CD4-positive, alpha-beta T cell treated with Interleukin-10 for 1 hour (primary cell): ENCODE measurements at places on chromosomes 2 and 18.
A peak's percentile ranks its signal among the peaks of the same experiment; 100 is the strongest.

DNA sequence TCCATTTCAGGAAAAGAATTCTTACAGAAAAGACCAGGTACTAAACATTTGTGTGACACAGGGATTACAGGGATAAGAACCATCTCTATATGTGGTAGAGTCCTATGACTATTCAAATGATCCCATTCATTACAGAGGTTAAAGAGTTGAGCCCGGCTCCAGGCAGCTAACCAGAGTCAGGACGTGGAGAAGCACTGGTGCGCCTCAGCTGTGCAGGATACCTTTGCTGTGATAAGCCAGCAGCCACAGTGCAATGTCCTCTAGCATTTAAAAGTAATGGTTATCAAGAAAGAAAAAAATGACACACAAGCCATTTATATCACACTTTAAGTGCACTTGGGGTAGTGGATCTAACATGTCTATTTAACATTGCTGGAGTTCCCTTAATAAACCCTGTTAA is 17.3 kb downstream of the BUB1 start:
- DNase-seq = no peak

GRCh38 chr18:58113337-58113736 is 69.3 kb downstream of the NEDD4L start:
- no peak for DNase-seq

DNA sequence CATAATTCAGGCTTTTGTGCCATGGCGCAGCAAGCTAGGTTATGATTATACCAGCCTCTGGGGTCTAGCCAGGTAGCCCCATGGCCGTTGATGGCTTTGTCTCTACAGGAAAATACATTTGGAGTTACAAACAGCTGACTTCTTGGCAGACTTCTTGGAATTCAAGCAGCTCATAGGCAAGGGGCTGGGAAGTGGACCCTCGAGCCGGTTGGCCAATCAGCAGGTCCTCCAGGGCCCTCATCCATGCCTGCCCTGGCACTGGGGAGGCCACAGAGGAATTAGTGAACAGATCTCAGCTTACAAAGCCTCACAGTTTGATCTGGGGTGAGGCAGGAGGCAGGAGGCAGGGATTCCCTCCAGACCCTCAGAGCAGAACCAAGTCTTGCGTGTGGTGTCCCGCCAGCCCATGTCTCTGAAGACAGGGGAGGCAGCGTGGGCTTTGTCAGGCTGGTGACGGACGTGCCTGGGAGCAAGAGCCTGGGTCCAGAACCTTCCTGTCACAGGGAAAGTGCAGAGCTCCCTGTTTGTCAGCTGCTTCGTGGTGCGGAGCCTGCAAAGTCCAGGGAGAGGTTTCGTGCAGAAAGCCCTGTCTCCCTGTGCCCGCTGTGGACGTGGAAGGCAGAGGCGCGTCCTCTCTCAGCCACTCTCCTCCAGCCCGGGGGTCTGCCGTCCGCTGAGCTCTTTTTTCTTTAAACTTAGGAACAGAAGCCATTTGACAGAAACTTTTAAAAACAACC is 131.7 kb downstream of the KLHL29 start:
- DNase-seq = no peak

GRCh38 chr2:98702127-98702802 is 28.7 kb downstream of the MGAT4A start:
- no peak for DNase-seq

DNA sequence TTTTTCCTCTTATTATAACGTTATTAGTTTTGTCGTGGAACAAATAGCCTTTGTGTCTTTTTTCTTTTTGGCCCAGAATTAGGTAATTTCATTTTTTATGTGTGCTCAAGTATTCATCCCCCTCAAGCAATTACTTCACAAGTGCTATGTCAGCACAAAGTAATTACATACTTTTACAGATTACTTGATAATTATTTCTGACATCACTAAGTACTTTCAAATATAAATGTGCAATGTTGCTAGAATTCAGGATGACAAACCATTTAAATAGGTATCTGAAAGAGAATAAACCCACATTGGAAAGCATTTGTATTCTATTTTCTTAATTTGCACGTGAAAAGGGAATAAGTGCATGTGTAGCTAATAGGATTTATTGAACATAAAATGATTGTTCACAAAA is 238.2 kb downstream of the CDH7 start:
- no peak for DNase-seq

DNA sequence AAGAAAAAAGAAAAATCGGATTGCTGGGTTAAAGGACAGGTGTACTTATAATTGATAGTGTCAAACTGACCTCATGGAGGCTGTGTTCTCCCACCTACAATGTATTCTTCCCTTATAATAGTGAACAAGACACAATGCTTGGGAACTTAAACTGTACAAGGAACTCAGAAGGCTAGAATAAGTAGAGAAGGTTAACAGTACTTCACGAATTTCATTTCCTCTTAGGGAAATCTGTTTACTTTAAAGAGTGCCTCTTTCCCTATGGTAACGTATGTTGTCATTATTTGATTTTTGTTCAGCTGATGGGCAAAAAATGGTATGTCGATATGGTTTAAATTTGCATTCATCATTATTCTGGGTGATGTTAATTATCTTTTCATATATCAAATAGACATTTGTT is 9.2 kb upstream of the HK2 start:
- no peak for DNase-seq

DNA sequence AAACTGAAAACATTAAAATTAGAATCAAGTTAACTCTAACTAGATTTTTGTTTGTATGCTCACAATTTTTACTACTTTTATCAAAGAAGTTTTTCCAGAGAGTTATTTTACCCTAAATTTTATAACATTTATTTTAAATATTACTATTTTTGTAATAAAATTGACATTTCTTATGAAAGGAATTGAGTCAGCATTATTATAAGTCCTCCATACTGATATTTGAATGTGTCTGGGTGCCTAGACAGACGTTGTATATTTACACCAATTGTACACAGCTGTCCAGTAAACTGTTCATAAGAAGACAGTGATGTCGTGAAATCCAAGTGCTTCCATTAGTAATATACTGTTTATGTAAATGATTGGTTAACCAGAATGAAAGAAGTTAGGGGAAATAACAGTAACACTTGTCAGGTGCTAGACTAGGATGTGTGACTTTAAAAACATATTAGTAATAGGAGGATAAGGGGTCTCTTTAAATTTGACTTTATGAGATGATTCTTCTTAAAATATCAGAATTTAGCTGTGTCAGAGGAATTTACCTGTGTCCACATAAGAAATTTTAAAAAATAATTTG is 73.7 kb downstream of the TANK start:
- DNase-seq = no peak

GRCh38 chr2:226489775-226490541 is 309.7 kb downstream of the IRS1 start:
- DNase-seq = no peak

DNA sequence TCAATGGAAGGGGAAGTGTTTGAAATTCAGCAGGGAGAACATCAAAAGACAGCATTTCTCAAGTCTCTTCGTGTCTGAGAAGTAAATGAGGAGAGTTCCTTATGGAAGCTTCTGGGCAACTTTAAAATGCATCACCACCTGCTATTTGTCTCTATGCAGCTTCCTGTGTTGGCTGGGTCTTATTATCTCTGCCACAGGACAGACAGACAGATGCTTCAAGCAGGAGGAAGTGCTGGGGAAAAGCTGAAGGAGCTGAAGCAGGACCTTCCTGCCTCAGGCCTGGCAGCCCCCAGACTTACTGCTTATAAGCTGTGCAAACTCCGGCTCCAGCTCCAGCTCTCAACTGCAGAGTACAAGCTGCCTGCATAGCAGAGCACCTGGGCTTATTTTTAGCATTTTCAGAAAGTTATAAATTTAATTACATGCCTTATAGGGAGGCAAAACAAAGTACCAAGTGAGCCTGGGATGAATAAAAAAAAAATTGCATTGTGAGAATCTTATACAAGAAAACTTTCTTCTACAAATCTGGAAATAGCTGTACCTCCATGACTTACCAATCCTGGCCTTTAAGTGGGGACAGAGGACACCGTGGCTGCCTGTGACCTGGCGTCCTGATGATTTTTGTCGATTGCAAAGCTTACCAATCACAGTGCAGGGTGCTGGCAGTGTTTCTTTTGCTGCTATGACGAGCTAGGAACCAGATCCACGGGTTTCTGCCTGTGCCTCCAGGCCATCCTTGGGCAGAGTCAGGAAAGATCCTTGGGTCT is 206.3 kb downstream of the SEPTIN10 start:
- DNase-seq = no peak

GRCh38 chr2:222950638-222951285 is 89.9 kb downstream of the ACSL3 start:
- DNase-seq = no peak

GRCh38 chr2:202017940-202018339 is 15.7 kb upstream of the FZD7 start:
- no peak for DNase-seq

DNA sequence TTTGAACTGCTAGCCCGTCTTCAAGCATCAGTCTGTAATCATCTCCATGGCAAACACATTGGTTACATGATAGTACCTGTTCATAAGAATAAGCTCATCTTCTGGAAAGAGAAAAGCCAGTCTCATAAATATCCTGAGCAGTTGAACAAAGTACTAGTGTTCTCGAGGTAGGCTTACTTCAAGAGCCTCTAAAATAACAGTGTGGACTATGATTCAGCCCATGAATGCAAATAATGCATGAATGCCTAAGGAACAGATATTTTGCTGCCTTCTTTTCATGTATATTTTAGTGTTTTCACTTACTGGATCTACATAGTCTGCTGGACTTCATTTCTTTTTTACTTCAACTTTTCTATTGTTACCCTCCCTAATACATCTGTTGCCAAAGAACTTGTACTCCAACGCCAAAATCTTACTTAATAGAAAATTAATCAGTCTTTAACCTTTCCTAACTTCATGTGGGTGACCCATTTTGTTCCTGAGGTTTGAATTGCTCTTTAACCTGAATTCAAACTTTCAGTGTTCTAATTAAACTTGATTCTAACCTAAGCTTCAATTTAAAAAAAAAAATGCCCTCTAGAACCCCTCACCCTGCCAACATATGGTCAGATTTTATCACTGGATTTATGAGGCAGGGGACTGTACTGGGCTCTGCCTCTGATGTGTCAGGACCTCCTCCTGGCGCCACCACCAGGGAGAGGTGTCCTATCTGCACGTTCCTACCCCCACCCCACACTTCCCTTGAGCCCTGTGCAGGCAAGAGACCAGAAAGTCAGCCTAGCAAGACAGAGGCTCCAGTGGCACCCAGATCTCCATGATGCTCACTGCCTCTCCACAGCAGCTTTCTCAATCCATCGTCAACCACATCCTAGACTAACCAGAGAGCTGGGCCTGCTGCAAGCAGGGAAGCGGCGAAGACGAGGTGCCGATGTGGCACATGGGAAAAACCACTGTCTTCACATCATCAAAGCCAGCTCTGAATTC is 264.7 kb upstream of the ID2 start:
- no peak for DNase-seq

GRCh38 chr18:13105059-13105458 is 113.5 kb upstream of the LDLRAD4 start:
- DNase-seq = no peak

DNA sequence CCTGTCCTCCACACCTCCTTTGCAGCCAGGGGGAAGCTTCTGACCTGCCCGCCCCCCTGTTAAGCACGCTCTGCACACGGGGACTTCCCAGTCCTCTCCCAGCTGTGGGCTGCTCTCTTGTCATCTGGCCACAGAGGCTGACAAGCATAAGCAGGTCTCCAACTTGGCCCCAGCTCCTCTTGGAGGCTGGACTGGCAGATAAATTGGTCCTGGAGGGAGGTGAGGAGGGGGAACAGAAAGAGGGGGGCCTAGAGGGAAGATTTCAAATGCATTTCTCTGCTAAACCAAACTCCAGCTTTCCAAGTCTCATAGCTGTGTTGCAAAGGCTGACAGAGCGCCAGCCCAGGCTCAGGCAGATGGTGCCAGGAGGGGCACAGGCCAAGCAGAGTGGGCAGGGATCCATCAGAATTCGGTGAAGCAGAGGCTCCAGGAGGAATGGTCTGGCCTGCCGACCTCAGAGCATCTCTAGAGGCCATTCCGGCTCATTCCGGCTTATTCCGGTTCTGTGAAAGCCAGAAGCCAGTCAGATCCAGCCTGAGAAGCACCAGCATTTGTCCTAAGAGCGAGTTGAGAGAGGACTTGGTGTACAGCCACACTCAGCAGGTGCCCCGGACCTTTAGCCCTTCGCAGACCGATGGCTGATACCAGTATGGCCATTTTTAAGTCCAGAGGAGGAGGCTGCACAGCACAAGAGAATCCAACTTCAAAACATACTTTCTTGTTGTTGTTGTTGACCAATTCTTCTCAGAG is 508.9 kb upstream of the MYT1L start:
- no peak for DNase-seq

- DNase-seq = no peak
These were observed 766.4 kb upstream of the ID2 start for GRCh38 chr2:7915302-7916091.

- no peak for DNase-seq
These were observed 20.0 kb upstream of the MEIS1 start for GRCh38 chr2:66414896-66415295.

DNA sequence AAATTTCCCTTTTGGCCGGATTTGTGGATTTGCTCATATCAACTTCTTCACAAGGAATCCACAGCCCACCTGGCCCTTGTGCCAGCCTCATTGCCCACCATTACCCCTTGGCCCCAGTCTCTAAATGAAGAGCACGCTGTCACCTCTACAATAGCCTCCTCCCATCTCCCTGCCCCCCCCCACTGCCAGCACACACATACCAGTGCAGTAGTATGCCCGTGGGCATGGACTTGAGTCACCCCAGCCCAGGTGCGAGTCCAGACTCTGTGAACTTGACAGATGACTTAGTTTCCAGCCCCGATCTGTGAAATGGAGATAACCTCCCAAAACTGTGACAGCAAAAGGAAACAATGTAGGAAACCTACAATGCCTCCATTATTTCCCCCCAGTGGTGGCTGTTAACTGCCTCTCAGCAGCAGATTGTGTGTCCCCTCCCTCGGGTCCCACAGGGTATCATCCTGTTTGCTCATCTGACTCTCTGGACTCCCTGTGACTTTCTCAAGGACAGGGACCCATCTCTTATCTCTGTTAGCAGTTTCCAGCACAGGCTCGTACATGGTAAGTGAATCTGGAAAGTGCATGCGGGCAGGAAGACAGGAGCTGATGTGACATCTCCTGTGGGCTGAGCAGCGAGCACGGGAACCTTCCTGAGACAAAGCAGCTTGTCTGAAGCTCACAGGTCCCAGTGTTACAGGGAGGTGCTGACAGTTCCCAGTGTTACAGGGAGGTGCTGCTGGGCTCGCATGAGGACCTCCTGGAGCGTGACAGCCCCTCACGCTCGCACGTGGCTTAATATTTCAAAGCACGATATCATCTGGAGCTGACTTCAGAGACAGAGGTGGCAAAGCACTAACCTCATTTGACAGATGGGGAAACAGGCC is 4.2 kb upstream of the TMEM185B start:
- no peak for DNase-seq

DNA sequence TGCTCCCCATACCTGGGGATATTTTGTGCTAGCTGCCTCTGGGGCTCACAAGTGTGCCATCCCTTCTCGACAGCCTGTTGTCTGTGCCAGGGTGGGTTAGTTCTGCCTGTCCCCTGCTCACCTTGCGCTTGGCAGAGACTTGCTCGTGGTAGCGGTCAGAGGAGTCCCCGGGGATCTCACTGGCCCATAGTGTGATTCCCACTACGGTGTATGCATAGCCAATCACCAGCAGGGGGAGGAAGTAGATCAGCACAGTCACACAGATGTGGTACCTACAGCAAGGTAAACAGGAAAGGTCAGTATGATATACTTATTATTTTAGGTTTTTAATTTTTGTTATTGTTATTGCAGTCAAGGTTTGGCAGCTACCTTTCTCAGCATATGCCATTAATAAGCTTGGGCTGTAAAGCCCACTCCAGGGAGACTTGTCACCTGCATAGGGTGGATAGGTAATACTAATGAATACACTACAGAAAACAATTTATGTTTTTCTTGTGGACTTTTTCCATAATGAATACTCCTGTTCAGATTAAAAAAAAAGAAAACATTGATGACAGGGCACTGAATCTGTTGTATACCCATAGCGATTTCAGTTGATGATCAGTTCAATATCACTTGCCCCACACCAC is 95.2 kb downstream of the POLE4 start:
- peak; percentile 6 for DNase-seq
